ENCODE measurements at places on chromosomes 11 and 22. TPM values are rescaled to one million over a fixed set of nuclear protein-coding genes. Genes with fewer than 3 reads are reported as not detected.

SLN gene
- total RNA-seq, result not detected

NUP160 gene
- 29.8 TPM for total RNA-seq

TMEM191B gene
- 2.3 TPM for total RNA-seq

SLC1A2 gene
- total RNA-seq, result 23.7 TPM

POTEH gene
- not detected for total RNA-seq

DCDC1 gene
- total RNA-seq, result under 0.01 TPM

OR51B2 gene
- total RNA-seq, result not detected

RFPL3 gene
- not detected for total RNA-seq

SYT9 gene
- under 0.01 TPM for total RNA-seq

MS4A12 gene
- not detected for total RNA-seq

C11orf58 gene
- 181 TPM for total RNA-seq
